ENCODE measurements at places on chromosomes 2 and 18.

GRCh38 chr18:24187689-24188088 lies 48.8 kb downstream of the CABYR start:
- DNase-seq: no peak

- no peak for DNase-seq
These were observed 152.6 kb upstream of the RND3 start for GRCh38 chr2:150640039-150640438.

- DNase-seq: no peak
These were observed 5.0 kb upstream of the IL18RAP start for GRCh38 chr2:102417946-102418345.

DNA sequence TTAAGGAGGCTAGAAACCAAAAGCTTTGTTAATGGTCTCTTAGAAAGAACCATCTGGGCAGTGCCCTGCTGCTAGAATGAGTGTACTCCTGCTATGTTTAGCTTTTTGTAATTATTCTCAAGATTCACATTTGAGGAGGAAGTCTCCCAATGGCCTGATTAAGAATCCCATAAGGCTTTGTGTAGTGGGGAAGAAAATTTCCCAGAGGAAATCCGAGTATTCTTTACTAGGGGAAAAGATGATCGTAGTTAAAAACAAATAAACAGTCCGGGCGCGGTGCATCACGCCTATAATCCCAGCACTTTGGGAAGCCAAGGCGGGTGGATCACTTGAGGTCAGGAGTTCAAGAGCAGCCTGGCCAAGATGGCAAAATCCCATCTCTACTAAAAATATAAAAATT lies 117.9 kb downstream of the PTRHD1 start:
- DNase-seq: no peak

GRCh38 chr2:191298306-191298705 lies 53.1 kb downstream of the MYO1B start:
- DNase-seq: no peak

GRCh38 chr2:101234169-101234938 lies 18.3 kb upstream of the CNOT11 start:
- DNase-seq: no peak

DNA sequence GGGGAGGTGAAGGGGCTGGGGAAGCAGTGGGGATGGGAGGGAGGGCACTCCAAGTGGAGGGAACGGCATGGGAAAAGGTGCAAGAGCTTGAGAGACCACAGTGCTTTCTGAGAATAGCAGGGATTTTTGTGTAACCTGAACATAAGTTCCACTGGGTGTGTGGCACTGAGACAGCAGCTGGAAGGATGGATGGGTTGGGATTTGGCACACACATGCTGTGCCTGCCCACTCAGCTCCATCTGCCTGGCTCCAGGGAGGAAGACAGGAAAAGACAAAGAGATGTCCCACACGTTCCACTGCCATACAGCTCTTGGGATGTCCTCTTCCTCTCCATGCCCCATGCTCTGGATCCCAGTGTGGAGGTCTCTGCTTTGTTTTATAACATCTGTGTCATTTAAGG lies 114.1 kb upstream of the TEX51 start:
- no peak for DNase-seq

GRCh38 chr2:105643405-105644173 lies 101.1 kb upstream of the NCK2 start:
- DNase-seq: no peak

DNA sequence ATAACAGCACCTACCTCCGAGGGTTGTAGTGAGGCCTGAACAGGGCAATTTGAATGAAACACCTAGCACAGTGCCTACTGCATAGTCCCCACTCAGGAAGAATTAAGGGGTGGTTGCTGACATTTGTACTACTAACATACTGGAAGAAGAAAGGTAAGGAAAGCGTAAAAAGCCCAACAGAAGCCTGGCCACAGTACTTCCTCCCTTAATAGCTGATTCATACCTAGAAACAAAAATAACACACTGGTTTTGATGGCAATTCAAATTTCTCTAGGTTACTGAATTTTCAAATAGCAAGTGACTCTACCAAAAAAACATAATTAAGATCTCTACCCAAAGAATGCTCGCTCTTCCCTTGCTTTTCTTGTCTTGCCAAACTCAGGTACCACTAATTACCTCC lies 16.2 kb downstream of the SUCLG1 start:
- peak; percentile 17 for DNase-seq

DNA sequence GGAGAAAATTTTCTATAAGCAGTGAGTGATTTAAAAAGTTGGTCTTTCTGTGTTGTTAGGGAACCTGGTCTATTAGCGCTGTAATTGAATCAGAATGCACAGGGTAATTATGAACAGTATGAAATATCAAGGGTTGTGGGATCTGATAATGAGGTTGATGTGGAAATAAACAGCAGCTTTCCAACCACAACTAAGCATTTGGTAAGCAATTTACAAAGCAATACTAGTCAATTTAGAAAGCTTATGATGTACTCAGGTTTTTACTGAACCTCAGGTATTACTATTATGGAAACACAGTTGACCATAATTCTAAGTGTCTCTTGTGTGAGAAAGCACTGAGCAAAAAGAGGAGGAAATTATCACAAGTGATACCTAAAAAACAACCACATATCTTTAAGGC lies 11.0 kb upstream of the SMCHD1 start:
- DNase-seq: peak; percentile 77

- DNase-seq: no peak
These were observed 489 bp downstream of the TRMT61B start for GRCh38 chr2:28869494-28870145.
